ENCODE measurements at places on chromosomes 3 and 15.

GRCh38 chr3:134827213-134827612 lies 32.2 kb downstream of the EPHB1 start:
- no peaks in the 10 kb centered on the region for H3K36me3 ChIP-seq
- no peak overlapping the region for H3K27ac ChIP-seq
- no peaks in the 10 kb centered on the region for H3K27me3 ChIP-seq
- no peak for DNase-seq

DNA sequence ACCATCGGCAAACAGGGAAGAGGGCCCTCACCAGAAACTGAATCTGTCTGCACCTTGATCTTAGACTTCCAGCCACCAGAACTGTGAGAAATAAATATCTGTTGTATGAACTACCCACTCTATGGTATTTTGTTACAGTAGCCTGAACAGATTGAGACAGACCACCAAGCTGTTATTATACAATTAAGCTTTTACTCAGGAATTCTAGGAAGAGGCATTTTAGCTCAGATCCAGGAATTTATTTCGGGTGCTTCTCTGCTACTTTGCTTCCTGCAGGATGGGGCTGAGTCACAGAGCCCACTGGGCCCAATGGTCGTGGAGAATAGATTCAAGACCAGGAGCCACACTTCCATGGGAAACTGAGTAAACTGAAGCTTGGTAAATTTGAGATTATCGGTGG lies 145.5 kb upstream of the PFN2 start:
- no peaks in the 10 kb centered on the region for H3K4me1 ChIP-seq
- no peak overlapping the region for H3K4me3 ChIP-seq
- DNase-seq, result no peak
- no peak overlapping the region for H3K27ac ChIP-seq
- H3K36me3 ChIP-seq, result no peaks in the 10 kb centered on the region

GRCh38 chr3:170766823-170767575 lies 103.0 kb downstream of the RPL22L1 start:
- H3K27me3 ChIP-seq, result no peaks in the 10 kb centered on the region
- DNase-seq, result no peak
- no peaks in the 10 kb centered on the region for H3K36me3 ChIP-seq
- H3K27ac ChIP-seq, result no peak overlapping the region

- no peak overlapping the region for H3K27ac ChIP-seq
- H3K4me1 ChIP-seq, result no peaks in the 10 kb centered on the region
- H3K4me3 ChIP-seq, result no peak overlapping the region
- no peak for DNase-seq
Measured at GRCh38 chr15:51619331-51620035, 3.1 kb downstream of the DMXL2 start.

GRCh38 chr15:48031466-48031865 lies 89.3 kb upstream of the SLC24A5 start:
- H3K27ac ChIP-seq, result no peak overlapping the region
- DNase-seq, result no peak
- H3K27me3 ChIP-seq, result no peaks in the 10 kb centered on the region
- H3K4me1 ChIP-seq, result no peaks in the 10 kb centered on the region

GRCh38 chr3:17402442-17402841 lies 340.0 kb downstream of the TBC1D5 start:
- peaks cover 7% of the 10 kb centered on the region for H3K36me3 ChIP-seq
- no peak for DNase-seq
- no peaks in the 10 kb centered on the region for H3K4me1 ChIP-seq
- no peak overlapping the region for H3K4me3 ChIP-seq
- no peaks in the 10 kb centered on the region for H3K27me3 ChIP-seq
- no peak overlapping the region for H3K27ac ChIP-seq

DNA sequence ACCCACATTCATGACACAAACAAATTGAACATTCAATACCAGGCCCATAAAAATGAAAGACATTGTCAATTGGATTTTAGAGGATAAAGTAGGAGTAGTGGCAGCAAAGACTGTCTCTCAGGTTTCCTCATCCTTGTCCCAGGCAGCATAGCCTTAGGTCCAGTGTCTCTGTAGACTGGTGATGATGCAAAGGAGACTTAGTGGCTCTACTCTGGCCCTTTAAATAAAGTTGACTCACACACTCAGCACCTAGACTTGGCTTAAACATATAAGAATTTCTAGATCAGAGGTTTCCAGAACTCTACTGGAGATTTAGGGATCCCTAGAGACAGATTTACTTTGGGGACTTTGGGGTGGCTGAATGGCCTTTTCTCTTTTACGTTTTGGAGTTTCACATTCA lies 166.6 kb downstream of the NR1D2 start:
- no peak overlapping the region for H3K27ac ChIP-seq
- no peaks in the 10 kb centered on the region for H3K4me1 ChIP-seq
- no peaks in the 10 kb centered on the region for H3K27me3 ChIP-seq
- no peak for DNase-seq
- H3K4me3 ChIP-seq, result no peak overlapping the region

DNA sequence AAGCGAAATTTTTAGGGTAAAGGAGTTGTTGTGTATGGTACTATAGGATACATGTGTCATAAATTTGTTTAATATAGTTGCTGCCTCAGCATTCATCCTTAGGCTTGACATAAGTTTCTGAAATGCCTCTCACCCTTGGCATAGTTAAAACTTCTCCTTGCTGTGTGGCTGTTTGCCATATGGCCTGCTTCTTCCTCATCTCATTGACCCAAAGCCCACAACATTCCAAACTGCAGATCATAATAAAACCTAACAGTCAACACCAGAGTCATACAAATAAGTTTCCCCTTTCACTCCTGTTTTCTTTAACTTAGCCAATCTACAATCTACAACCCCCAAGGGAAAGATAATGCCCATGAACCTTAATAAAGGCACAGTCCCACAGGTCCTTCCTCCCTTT lies 136.6 kb downstream of the TMCC1 start:
- no peaks in the 10 kb centered on the region for H3K4me1 ChIP-seq
- no peaks in the 10 kb centered on the region for H3K27me3 ChIP-seq
- H3K36me3 ChIP-seq, result no peaks in the 10 kb centered on the region
- no peak overlapping the region for H3K27ac ChIP-seq

- no peak overlapping the region for H3K4me3 ChIP-seq
- H3K4me1 ChIP-seq, result no peaks in the 10 kb centered on the region
- H3K27ac ChIP-seq, result no peak overlapping the region
- DNase-seq, result no peak
- no peaks in the 10 kb centered on the region for H3K36me3 ChIP-seq
Measured at GRCh38 chr3:73480187-73480672, 144.5 kb downstream of the PDZRN3 start.

GRCh38 chr3:101278727-101279126 lies 41.6 kb downstream of the IMPG2 start:
- no peaks in the 10 kb centered on the region for H3K27me3 ChIP-seq
- no peak overlapping the region for H3K27ac ChIP-seq
- H3K4me1 ChIP-seq, result no peaks in the 10 kb centered on the region
- no peaks in the 10 kb centered on the region for H3K36me3 ChIP-seq

GRCh38 chr3:52245322-52246263 lies at the start of gene PPM1M:
Gene PPM1M (plus strand): TSS chr3:52245759. CDS start chr3:52245825, 66 bp downstream.
- H3K27me3 ChIP-seq, result no peaks in the 10 kb centered on the region
- no peaks in the 10 kb centered on the region for H3K36me3 ChIP-seq
- peak within 1 kb of the TSS; percentile 95 for H3K27ac ChIP-seq

- no peak overlapping the region for H3K27ac ChIP-seq
- H3K36me3 ChIP-seq, result no peaks in the 10 kb centered on the region
- H3K4me3 ChIP-seq, result no peak overlapping the region
- no peak for DNase-seq
- no peaks in the 10 kb centered on the region for H3K27me3 ChIP-seq
Measured at GRCh38 chr3:128458746-128459460, 7.8 kb downstream of the DNAJB8 start.

- H3K36me3 ChIP-seq, result no peaks in the 10 kb centered on the region
- H3K27me3 ChIP-seq, result no peaks in the 10 kb centered on the region
- no peaks in the 10 kb centered on the region for H3K4me1 ChIP-seq
Measured at GRCh38 chr15:39285071-39285470, 295.8 kb upstream of the THBS1 start.

DNA sequence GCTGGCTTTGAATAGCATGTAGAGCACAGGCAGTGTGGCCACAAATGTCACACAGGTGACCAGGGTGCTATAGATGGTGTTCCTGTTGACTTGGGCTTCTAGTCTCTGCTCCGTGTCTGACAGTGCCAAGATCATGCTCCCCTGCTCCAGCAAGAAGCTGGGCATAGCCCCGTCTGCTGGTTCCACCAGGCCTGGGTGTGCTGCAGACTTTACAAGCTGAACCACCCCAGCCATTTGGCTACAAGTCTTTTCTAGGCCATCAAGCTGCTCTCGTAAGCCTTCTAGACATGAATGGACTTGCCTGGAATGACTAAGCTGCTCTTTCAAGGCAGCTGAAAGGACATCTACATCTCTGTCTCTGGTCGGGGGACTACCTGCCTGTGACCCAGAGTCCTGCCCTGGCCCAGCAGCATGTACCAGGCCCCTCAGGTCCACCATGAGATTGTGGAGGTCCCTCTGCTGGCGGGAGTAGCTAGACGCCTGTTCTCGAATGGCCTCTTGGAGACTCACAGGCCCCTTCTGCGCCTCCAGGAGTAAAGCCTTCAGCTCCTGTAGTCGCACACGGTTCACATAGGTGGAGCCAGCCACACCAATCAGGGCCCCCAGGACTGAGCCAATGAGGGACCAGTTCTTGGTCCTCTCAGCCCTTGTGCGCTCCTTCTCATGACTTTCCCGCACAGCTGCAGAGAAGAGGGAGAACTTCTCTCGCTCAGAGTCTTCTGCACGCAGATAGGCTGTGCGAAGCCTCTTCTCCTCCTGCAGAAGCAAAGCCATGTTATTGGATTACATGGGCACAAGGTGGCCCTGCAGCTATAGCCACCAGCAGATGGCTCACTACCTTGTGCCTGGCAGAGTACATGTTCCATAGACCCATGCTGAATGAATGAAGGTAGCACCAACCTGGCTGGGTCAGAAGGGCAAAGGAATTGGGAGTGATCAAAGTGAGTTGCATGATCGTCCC lies 2.8 kb upstream of the PLXNB1 start:
- H3K36me3 ChIP-seq, result no peaks in the 10 kb centered on the region
- no peaks in the 10 kb centered on the region for H3K27me3 ChIP-seq
- H3K4me3 ChIP-seq, result no peak overlapping the region
- DNase-seq, result no peak

- no peak overlapping the region for H3K27ac ChIP-seq
- no peak for DNase-seq
- H3K27me3 ChIP-seq, result no peaks in the 10 kb centered on the region
- H3K4me3 ChIP-seq, result no peak overlapping the region
- H3K36me3 ChIP-seq, result no peaks in the 10 kb centered on the region
- H3K4me1 ChIP-seq, result no peaks in the 10 kb centered on the region
Measured at GRCh38 chr3:42256135-42256819, 9.7 kb downstream of the CCK start.

DNA sequence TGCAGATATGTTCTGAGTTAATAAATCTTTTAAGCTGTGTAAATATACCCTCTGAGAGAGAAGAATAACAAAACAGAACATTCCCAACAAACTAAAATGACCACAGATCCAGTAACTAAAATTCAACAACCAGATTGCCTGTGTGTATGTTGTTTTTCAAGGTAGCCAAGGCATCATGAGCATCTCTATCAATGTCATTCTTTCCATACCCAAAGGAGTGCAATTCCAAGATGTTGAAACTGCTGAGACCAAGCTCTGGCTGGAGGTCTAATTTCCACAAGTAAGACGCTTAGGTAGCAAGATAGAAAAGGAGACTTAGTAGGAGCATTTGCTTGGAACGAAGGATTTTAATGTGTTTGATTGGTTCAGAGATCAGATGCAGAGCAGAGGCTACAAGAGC lies 276.3 kb downstream of the RBMS3 start:
- H3K36me3 ChIP-seq, result no peaks in the 10 kb centered on the region
- no peaks in the 10 kb centered on the region for H3K27me3 ChIP-seq

DNA sequence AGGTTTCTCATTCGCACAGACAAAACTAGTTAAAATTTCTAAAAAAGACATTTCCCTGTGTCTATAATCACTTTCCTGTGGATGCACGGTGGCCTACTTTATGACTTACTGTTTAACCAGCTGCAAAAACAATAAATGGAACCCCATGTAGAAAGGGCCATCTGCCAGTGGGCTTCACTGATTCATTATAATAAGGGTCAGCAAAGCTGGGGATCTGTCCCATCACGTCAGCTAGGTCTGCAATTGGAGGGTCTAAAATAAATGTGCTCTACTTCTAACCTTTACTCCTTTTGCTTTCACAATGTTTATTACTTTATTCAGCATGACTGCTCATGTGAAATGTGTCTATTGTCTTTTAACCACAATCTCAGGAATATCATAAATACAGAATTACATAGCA lies 43.1 kb upstream of the NMD3 start:
- H3K4me1 ChIP-seq, result no peaks in the 10 kb centered on the region
- no peak for DNase-seq
- H3K36me3 ChIP-seq, result no peaks in the 10 kb centered on the region
- no peak overlapping the region for H3K27ac ChIP-seq

DNA sequence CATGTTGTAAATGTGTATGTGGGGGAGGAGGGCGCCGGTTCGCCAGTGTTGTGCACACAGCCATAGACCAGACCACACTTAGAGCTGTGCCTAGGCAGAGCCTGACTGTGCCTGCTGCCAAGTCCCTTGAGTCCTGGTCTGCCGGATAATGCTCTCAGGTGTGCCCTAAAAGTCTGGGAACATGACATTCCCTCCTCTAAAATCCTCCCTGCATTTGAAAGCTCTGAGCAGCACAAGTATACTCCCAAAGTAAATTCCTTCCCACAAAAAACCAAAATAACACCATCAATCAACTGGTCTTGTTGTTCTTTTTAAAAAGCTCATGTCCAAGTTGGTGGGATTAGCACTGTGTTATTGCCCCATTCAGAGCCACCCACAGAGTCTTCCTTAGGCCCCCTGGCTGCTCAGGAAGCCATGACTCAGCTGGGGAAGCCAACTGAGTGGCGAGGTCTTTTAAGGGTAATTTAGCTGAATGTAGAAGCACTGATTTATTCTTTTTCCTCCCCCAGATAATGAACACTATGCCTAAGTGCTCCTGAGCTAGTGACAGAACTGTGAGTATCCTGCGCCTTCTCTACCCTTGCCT lies 147.8 kb upstream of the MCTP2 start:
- H3K27ac ChIP-seq, result no peak overlapping the region
- H3K4me1 ChIP-seq, result no peaks in the 10 kb centered on the region
- no peak overlapping the region for H3K4me3 ChIP-seq
- H3K36me3 ChIP-seq, result no peaks in the 10 kb centered on the region

DNA sequence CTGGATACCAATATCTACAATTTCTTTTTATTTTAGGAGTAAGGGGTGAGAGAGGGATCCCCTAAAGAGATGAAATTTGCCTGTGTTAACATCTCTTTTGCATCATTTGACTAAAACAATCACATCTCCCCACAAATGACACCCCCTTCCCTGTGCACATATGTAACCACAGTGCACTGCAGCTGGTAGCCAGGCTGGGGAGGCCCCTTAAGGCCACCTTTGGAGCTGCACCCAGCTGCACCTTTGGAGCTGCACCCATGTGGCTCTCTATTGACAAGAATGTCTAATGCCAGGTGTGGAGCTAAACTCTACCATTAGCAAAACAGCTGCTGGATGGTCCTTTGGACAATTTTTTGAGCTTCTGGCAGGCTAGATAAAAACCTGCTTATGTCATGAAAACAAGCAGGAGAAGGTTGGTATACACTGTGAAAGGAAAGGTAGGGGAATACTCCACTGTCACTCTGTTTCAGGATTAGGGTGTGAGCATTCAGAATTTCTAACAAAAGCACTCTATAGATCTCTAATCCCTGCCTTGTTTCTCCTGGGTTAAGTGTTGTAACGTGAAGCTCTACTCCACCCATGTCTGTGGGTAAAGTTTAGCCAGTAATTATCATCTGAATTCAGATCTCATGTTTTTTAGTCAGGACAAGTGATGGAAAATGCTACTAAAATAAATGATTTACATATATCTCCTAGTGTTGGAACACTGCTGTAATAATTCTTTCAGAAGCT lies 52.1 kb downstream of the TFG start:
- no peaks in the 10 kb centered on the region for H3K36me3 ChIP-seq
- no peaks in the 10 kb centered on the region for H3K27me3 ChIP-seq
- H3K27ac ChIP-seq, result no peak overlapping the region
- H3K4me3 ChIP-seq, result no peak overlapping the region
- no peak for DNase-seq

All from breast epithelium (tissue), 4 donors.